Activated naive CD8-positive, alpha-beta T cell treated with anti-CD3 and anti-CD28 coated beads, Interleukin-2, amount 10 ng/mL, durations not matched to agents 7 days and 5 days (primary cell): ENCODE measurements at places on chromosomes 4 and X.
A peak's percentile ranks its signal among the peaks of the same experiment; 100 is the strongest.

- no peak for DNase-seq
Observed at GRCh38 chr4:89549907-89550306, 242.3 kb upstream of the GPRIN3 start.

GRCh38 chr4:17557880-17558279, 19.1 kb upstream of the LAP3 start:
- no peak for DNase-seq

GRCh38 chr4:155331478-155331877, 45.3 kb downstream of the MAP9 start:
- no peak for DNase-seq

- DNase-seq, result no peak
Observed at GRCh38 chr4:128782076-128782715, 27.3 kb upstream of the JADE1 start.

DNA sequence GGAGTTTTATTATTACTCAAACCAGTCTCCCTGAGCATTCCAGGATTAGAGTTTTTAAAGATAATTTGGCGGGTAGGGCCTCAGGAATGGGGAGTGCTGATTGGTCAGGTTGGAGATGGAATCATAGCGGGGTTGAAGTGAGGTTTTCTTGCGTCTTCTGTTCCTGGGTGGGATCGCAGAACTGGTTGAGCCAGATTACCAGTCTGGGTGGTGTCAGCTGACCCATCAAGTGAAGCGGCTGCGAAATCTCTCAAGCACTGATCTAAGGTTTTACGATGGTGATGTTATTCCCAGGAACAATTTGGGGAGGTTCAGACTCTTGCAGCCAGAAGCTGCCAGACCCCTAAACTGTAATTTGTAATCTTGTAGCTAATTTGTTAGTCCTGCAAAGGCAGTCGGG, 25.1 kb upstream of the SETD7 start:
- no peak for DNase-seq

- DNase-seq, result no peak
Observed at GRCh38 chrX:121504153-121504552, 456.7 kb downstream of the GLUD2 start.

DNA sequence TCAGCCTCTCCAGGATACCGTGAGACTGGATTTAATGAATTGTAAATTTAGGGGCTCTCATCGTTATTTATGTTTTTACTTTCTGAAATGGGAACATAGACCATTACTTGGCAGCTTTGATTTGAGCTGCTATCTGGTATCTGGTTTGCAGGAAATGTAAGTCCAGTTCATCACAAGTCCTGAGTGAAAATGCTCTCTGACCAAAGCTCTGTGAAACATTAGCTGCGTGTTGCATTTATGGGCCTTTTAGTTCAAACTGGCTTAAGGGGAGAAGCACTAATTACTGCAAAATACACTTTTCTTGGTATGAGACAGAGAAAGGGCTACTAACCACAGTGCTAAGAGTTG, 420 bp downstream of the CC2D2A start:
- DNase-seq, result no peak

DNA sequence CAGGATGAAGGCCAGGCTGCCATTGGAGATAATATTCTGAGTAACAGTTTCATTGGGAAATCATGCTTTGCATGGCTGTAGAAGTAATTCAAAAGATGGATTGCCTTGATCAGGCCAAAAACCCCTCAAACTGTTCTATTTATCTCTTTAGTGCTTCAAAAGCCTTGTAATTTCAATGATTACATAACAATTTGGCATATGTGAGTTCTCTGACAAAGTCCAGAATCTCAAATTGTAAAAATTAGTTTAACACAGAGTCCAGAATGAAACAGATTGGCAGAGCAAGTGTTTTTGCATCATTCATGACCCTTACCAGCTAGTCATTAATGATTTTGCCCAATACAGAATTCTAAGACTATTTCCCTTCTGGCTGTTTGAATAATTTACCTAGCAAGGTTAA, 347.3 kb downstream of the SPRY1 start:
- DNase-seq, result no peak

GRCh38 chr4:30002341-30002740, 717.8 kb upstream of the PCDH7 start:
- DNase-seq, result no peak

DNA sequence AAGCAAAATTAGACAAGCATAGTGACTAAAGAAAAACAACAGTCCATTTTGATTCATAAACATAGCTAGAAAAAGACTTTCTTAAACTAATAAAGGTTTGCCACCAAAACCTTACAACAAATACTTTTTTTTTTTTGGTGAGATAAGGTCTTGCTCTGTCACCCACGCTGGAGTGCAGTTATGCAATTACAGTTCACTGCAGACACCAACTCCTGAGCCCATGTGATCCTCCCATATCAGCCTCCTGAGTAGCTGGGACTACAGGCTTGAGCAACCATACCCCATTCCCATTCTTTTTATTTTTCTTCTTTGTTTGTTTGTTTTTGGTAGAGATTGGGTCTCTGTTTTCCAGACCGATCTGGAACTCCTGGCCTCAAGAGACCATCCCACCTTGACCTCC, 247.2 kb upstream of the ADGRL3 start:
- DNase-seq, result no peak

DNA sequence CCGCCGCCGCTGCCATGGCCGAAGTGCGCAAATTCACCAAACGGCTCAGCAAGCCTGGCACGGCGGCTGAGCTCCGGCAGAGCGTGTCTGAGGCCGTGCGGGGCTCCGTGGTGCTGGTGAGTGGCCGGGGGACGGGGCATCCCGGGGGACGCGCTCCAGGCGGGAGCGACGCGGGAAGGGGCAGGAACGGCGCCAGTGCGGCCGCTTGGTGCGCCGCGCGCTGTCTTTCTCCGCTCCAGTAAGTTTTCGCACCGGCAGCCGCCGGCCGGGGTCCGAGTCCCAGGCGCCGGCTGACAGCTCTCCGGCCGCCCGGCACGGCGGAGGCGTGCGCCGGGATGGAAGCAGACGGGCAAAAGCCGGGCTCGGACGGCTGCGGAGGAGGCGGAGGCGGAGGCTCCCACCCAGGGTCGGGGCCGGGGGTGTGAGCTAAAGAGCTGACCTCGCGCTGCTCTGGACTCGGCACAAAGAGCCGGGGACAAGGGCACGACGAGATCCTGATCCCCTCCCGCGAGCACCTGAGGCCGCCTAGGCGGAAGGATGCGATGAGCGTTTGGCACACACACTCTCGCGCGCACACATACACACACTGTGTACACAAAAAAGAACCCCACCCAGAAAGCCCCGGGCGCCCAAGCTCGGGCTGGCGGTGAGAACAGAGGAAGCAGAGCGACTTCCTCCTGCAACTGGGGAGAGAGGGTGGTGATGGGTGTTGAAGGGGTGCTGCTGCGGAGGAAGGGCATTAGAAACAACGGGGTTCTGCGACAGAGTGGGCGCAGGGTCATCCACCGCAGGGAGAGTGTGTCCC, 545 bp downstream of the DOCK11 start:
- DNase-seq, result peak; percentile 76

GRCh38 chrX:632366-633042, 1.9 kb downstream of the SHOX start:
- no peak for DNase-seq

- no peak for DNase-seq
Observed at GRCh38 chr4:136136601-136137000, 1395.7 kb downstream of the PCDH18 start.

GRCh38 chrX:40149286-40150175, 51.8 kb upstream of the BCOR start:
- no peak for DNase-seq

- no peak for DNase-seq
Observed at GRCh38 chrX:3697220-3697684, 16.2 kb downstream of the PRKX start.

DNA sequence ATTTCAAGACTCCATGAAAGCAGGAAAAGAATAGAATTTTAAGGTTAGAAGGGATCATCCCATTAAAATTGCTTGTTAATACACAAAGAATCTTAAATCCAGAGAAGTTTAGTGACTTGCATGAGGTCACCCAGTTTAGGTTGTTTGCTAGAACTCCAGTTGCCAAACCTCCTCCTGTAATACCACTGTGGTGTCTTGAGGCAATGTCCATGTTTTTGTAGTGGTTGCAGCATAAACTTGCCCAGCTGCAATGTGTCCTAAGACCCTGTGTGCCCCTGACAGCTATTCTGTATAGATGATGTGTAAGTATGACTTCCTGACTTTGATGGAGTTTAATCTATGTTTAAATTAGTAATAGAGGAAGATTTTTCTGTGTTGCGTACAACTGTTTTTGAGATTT, 6.3 kb downstream of the SFRP2 start:
- no peak for DNase-seq
